ENCODE measurements at places on chromosomes 3 and 15.

- DNase-seq, result no peak
Measured at GRCh38 chr3:129195731-129196256, 12.1 kb upstream of the CNBP start.

GRCh38 chr15:67180514-67181191, 73.8 kb downstream of the AAGAB start:
- DNase-seq, result no peak

GRCh38 chr3:31254483-31254882, 278.2 kb upstream of the STT3B start:
- DNase-seq, result peak; percentile 8

DNA sequence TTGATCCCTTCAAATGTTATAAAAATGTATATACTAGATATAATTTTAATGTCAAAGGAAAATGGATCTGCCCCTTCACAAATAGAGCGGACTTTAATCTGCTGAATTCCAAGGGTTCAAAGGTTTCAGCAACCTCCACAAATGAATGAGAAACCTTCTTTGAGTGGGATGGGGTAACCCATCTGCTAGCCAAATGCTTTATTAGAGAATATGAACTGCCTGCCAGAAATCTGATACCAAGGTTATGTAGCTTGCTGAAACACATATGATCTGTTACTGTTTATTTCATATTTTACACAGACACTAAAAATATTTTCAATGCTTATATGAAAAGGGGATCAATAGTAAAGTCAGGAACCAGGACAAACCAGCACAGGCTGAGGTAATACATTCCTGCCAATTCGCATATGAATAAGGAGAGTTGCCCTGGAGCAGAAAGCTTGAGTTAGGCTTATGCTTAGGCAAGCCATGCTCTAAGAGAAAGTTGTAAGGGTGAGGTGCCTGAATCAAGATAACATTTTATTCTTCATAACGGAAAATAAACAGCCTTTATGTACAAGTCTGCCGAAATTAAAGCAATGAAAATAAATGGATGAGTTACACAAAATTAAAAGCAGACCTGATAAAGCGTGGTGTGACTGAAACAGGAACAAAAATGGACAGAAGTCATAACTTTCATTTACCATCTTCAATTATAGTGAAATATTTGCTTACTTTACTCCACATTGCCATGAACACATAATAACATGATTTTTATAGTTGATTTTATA, 26.5 kb downstream of the PLOD2 start:
- DNase-seq, result no peak

DNA sequence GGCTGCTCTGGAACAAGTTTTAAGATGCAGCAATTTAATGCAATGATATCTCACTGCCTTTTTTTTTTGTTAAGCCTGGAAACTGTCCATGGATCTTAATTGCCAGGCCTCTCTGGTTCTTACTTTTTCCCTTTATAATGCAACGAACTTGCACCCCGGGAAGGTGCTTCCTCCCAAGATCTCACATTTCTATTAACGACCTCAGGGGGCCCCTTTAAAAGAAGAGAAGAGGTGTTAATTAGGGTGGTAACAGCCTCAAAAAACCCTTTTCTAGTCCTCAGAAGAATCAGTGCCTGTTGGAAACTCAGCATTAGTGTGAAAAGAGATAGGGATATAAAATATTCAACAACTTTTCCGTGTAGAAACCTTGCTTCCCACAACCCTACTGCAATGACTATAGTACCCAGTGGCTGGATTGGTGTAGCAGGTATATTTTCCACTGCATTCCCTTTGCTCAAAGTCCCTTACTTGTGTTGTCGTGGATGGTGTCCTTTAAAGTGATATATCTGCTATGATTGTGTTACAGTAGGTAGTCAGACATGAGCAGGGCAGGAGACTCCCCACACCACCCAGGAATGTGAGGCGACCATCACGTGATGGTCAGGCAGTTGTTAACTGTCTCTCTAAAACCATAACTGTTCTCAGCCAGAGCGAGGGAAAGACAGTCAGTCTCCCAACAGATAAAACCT, 121.8 kb downstream of the CTNNB1 start:
- DNase-seq, result no peak

- DNase-seq, result no peak
Measured at GRCh38 chr3:174193604-174194003, 665.5 kb upstream of the NAALADL2 start.

Data from NCI-H1105 treated with DMSO at 0.1 percent for 48 hours (cell line).